ENCODE measurements at places on chromosomes 5 and 9.

DNA sequence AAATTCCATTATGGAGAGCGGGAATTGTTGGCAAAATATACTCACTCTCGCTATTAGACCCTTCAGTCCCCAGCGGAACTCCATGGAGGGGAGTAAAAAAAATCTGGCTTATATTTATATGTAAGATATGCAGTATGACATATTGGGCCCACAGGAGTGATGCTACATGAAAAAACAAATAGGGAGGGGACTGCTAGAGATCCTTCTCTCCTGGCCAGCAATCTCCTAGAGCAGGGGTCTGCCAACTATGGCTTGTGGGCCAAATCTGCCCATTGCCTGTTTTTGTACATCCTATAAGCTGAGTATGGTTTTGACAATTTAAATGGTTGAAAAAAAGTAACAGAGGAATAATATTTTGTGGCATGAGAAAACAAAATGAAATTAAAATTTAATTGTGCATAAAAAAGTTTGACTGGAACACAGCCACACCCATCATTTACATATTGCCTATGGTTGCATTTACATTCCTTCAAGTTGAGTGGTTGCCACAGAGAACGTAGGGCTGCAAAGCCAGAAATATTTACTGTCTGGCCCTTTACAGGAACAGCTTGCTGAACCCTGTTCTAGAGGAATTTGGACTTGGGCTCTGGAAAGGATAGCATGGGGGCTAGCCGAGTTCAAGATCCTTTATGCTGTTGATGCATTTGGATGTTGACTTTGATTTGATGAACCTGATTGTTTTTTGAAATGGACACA, 197.3 kb upstream of the CLINT1 start:
- no peak for DNase-seq

DNA sequence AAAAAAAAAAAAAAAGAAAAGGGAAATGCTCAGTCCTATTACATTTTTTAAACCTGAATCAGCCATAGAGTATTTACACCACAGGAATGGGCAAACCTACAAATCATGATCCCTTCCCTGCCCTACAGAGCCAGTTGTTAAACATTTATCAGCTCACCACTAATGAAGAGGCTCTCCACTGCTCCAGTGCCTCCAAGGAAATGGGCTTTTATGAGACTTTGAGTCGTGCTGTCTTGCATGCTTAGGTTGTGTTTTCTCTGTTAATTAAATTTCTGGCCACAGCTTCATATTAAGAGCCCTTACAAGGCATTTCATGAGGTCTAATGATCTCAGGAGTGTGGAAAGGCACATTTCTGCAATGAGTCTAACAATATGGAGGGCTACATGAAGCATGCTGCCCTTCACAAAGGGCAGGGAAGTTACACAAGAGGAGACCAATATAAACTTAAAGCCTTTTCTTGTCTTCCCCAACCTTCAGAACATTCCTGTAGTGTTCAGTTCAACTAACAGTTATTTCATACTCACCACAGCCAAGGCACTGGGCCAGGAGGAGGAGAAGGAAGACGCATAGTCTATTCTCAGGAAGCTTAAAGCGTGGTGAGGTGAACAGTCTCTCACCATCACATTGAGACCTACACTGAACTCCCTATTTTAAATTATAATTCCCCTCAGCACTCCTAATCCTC, 140.1 kb upstream of the ABCA1 start:
- DNase-seq = no peak

- DNase-seq = no peak
These were observed 59.5 kb downstream of the LNPEP start for GRCh38 chr5:96995419-96995818.

DNA sequence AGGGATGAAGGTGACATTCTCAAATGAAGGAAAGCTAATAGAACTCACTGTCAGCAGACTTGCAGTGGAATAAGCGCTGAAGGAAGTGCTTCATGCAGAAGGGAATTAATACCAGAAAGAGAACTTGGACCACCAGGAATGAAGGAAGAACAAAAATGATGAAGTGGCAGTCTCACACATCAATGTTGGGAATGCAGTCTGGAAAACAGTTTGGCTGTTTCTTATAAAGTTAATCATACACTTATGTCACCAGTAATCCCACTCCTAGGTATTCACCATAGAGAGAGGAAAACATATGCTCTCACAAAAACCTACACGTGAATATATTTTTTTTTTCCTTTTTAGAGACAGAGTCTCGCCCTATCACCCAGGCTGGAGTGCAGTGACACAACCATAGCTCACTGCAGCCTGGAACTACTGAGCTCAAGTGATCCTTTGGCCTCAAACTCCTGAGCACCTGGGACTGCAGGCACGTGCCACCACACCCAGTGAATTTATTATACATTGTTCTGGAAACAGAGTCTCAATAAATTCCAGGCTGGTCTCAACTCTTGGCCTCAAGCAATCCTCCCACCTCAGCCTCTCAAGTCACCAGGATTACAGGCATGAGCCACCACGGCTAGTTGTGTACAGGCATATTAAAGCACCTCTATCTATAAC, 81.2 kb downstream of the ROR2 start:
- no peak for DNase-seq

DNA sequence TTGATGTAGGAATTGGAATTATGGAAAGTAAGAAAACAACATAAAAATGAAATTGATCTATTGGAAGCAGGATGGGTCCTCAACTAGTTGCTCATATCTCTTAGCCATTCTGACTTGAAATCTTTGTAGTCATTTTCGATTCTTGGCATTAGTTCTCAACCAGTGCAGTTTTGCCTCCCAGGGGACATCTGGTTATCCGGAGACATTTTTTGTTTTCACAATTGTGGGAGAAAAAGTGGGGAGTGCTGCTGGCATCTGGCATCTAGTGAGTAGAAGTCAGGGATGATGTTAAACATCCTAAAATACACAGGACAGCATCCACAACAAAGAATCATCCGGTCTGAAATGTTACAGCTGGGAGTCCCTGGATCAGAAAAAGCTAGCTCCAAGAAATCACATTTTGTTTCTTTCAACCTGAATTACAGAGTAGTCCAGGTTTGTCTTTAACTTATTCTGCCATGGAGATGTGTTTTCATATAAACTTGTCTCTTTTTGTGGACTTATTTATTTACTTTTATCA, 74.9 kb downstream of the FBXL7 start:
- DNase-seq = no peak

DNA sequence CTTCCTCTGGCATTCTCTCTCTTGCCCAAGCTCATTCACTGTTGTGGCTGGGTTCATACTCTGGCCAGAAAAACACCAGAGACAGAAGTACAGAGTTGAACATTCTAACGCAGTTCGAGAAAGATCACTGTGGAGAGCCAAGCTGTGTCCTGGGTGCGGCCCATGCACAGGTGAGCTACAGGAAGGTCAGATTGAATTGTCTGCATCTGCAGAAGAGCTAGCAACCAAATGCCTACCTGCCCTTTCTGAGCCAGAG, 126.8 kb upstream of the DPYSL3 start:
- DNase-seq = no peak

GRCh38 chr9:92763721-92764380, 782 bp downstream of the BICD2 start:
- peak; percentile 45 for DNase-seq

GRCh38 chr5:40428126-40428525, 251.6 kb upstream of the PTGER4 start:
- DNase-seq = no peak

DNA sequence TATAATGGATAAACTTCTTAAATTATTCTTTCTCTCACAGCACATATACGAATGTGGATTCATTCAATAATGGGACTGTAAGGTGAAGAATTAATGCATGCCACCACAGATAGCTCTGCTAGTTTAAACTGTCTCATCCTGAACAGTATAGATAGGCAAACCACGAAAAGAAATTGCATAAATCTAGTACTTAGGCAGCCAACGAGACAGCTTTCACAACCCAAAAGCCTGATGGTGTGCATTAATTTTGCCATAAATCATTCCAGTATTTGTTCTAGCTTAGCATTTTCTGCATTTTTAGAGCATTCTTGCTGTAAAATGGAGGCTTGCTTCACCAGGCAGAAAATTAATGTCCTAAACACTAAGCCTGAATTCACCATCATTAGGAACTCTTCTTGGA, 834.2 kb upstream of the DMAC1 start:
- no peak for DNase-seq

Data from stimulated activated CD4-positive, alpha-beta T cell treated with anti-CD3 and anti-CD28 coated beads, Interleukin-2, amount 100 ng/mL, for 24 hours (primary cell).